CD4-positive, alpha-beta T cell treated with Interleukin-10 for 1 hour (primary cell): ENCODE measurements at places on chromosomes 7 and 10.

DNA sequence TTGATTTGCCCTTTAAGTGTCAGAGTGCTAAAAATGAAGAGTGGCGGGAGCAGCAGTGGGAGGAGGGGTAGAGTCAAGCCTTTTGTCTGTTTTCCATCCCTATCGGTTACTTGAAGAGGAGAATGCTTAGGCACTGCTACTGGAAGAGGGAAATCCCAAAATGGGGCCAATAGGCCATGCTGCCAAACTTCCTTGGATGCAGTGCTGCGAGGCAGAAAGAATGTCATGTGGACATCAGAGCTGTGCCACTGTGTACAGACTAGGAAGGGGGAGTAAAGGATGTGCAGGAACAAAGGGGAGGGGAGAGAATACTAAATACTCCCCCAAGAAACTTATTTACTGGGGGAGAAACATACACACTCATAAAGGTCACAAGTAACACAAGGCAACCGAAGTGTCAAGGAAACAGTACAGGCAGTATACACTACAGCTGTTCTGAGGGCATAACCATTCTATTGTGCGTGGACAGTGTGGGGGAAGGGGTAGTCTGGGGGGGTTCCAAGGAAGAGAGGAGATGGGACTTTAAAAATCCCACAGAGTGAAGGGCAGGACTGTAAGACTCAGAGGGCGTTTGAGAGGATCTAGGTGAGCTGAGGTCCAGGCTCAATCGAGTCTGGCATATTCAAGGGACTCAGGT is 228.7 kb upstream of the PLXNA4 start:
- DNase-seq, result no peak

DNA sequence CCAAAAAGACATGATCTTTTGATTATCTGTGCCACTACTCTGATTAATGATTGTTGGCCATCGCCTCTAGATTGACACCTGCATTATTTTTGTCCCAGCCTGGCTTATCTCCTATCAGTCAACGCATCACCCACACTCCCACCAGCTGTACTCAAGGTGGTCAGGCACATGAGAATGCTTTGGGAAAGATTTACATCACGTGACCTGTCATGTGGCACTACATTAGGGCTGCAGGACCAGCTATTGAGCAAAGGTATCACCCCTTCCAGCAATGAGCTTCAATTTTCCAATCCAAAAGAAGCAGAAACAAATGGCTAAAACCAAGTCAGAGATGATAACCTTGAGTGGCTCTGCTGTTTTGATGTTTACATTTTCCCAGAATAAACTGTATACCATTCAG is 204.3 kb downstream of the PLXNA4 start:
- DNase-seq, result no peak

GRCh38 chr10:80590585-80591125 is 53.0 kb downstream of the SH2D4B start:
- DNase-seq, result no peak

DNA sequence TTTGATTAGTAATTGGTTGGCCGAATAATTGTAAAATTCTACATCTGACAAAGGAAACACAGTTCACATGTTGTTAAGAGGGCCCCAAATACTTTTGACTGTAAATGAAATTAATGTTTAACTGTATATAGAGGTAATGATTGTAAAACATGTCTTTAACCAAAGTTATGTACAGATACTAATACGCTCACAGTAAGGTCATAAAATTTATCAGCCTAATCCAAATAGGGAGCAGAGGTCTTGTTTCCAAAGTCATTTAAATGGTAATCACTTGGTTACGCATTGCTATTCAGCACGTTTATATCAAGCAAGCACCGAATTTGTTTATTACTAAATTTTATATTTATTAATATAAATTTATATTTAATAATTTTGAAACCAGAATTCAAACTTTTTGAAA is 1.4 kb downstream of the PHYHIPL start:
- DNase-seq, result no peak

DNA sequence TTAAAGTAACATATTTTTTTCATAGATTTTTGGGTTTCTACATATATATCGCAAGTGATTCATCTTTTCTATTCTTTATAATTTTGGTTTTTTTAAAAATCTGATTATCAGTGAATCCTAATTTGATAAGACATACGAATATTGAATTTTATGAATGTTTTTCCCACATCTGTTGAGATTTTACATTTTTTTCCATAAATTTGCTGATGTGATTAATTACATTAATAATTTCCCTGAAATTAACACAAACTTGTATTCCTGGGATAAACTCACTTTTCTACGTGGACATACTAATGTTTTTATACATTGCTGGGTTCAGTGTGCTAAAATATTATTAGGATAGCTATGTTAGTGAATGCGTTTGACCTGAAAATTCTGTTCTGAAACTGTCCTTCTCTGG is 26.1 kb downstream of the DMTF1 start:
- no peak for DNase-seq

DNA sequence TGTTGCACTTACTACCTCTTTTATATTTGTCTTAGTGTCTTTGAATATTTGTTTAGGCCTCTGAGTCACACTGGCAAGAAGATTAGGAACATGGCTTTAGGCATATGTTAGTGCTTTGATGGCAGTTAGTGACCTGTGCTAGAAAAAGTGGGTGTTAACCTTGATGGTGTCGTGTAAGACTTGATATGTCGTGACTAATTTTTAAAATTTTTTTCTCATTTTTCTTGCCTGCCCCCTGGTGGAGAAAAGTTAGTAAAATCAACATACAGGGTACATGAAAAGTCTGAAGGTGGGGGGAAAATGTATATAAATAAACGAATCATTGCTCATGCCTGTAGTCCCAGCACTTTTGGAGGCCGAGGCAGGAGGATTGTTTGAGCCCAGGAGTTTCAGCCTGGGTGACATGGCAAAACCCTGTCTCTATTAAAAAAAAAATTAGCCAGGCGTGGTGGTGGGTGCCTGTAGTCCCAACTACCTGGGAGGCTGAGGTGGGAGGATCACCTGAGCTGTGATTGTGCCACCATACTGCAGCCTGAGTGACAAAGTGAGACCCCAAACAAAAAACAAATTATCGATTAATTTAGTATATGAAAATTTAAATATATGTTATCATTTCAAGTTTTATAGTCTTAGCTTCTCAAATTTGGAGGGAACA is 44.6 kb downstream of the TAX1BP1 start:
- DNase-seq, result peak; percentile 70

DNA sequence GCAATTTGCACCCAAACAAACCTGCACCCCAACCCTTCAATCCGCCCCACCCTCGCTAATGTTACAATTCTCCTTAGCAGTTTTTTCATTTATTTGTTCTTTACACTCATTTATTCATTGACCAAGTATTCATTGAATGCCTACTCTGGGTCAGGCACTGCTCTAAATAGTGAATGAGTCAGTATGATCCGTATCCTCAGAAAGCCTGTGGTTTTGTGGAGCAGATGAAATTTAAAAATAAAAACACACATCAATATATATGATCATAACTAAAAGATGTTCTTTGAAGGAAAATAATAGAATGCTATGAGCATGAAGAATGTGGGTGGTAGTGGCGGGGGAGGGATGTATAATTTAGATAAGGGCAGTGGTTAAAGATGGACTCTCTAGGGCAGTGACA is 13.3 kb downstream of the IFIT5 start:
- DNase-seq, result no peak

DNA sequence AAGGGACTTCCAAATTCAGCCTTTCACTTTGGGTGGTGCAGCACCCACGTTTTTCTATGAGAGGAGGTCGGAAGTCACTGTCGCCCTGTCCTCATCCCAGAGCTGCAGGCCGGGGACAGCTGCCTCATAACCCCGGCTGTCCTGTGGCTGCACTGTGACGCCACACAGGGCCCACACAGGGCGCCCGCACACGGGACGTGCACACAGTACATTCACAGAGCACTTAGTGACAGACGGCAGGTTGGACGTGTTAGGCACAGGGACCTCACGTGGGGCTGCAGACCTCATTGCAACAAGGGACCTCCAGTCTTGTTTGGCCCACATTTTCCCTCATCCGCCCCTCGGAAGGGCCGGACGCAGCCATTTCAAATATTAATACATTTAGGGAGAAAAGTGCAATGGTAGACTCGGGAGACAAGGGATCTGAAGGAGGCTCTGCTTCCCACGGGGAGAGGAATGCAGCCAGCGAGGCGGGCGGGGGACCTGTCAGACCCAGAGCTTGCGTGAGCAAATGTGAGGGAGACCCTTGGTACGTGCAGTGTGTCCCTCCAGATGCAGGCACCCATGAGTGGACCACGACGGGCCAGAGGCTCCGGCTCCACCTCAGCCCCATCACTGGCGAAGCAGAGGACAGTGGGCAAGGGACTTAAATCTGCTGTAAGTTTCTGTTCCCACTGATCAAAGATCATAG is 86.7 kb downstream of the VOPP1 start:
- DNase-seq, result no peak

- DNase-seq, result no peak
These were observed 38.7 kb downstream of the NPS start for GRCh38 chr10:127587668-127588365.

- no peak for DNase-seq
These were observed 78.7 kb upstream of the MKLN1 start for GRCh38 chr7:131249003-131249402.

DNA sequence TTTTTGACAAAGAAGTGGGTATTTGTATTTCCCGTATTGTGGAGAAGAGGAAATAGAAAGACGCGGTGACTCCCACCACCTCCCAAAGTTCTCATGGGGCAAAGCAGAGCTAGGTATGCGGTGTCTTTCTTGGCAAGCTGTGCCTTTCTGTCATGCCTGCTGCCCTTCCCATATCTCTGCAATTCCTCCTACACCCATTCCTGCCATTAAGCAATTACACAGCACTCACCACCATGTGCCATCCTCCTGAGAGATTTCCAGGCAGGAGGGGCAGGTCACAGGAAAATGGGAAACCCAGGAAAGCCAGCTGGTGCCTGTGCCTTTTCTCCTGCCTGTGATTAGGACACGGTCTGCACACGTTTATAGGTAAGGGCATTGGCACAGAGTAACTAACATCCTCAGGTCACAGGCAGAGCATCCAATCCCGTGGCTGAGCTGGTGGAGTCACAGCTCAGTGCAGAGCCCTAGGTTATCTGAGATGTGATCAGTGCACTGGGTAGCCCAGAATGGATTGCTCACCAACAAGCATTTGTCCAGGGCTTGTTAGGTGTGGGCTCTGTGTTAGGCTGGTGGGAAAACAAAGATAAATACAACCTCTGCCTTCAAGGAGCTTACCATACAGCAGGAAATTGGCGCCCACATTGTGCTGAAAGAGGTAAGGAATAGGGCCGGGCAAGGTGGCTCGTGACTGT is 9.4 kb upstream of the CRTAC1 start:
- no peak for DNase-seq

DNA sequence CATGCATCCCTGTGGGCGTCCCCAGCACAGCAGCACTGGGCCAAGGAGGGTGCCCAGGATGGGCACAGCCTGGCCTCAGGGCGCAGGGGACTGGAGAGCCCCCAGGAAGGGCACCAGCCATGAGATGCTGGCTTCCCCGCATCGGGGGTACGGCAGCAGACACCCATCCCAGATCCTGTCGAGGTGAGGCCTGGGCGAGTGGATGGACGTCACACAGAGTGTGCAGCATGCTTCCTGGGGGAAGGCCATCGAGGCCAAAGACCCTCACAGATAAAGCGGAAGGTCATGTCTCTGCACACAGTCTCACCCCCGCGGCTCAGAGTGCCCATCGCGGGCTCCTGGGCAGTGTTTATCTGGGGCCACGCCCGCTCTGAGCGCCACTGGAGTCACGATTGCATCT is 18.8 kb downstream of the ADGRA1 start:
- DNase-seq, result no peak

DNA sequence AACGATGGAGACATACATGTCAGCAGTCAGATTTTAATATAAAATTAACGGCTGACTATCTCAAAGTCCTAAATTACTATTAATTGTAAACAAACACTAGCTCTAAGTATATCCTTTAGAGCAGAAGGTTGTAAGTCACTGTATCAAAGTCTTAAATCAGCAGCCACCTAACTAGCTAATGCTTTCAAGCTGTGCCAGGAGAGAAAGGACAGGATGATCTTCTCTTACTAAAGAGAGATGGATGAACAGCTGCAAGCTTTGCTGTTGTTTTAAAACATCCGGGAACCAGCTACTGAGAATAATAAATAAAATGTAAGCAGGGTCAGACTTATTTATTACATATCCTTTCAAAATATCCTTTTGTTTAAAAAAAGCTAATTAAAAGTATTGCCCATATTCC is 24.0 kb upstream of the ABLIM1 start:
- no peak for DNase-seq

GRCh38 chr7:156865493-156865892 is 27.5 kb downstream of the LMBR1 start:
- no peak for DNase-seq

DNA sequence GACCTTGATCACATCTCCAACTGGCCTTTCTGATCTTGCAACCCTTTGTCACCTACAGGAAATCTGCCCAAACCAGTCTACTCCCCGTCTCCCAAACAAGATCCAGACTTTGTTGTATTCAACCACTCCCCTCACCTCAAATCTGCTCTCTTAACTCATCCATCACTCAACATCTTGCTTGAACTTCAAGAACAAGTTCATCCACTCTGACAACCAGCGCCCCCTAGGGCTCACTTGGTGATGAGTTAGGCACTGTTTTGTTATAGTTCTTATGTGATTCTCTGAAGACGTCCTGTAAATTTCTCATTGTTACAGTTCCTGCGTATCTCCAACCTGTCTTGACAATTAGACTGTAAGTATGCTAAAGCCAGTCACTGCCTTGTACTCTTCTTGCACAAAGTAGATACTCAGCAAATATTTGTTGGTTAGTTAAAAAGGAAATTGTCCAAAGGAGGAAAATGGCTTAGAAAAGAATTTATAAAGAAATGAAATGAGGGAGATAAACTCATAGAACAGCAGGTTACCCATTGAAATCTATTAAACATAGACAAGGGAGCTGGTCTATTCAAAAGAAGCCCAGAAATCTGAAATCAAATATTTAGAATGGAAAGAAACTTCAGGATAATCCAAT is 5.3 kb downstream of the FRMD4A start:
- DNase-seq, result peak; percentile 40

GRCh38 chr10:69449841-69450240 is 1.4 kb upstream of the TSPAN15 start:
- peak; percentile 66 for DNase-seq

- peak; percentile 93 for DNase-seq
These were observed at the start of gene PLEKHA8 for GRCh38 chr7:30028216-30028748. Gene PLEKHA8, plus strand, starts transcription at chr7:30028412. Its CDS starts 351 bp downstream, at chr7:30028763.

- DNase-seq, result peak; percentile 63
These were observed 973 bp downstream of the CAMK1D start for GRCh38 chr10:12350167-12350872.
